Endodermal cell (in vitro differentiated cells): ENCODE measurements at places on chromosomes 1 and 21. TPM values are rescaled to one million over a fixed set of nuclear protein-coding genes. Genes with fewer than 3 reads are reported as not detected.

GRCh38 chr1:204841316-204841715 is 29.3 kb upstream of the NFASC start:
- DNase-seq: no peak

GRCh38 chr1:8846263-8846662 is 28.8 kb upstream of the RERE start:
- DNase-seq: no peak

- peak; percentile 87 for DNase-seq
These were observed 37.3 kb downstream of the PABPC4 start for GRCh38 chr1:39539252-39539790.

- no peak for DNase-seq
These were observed 90.7 kb upstream of the DUSP10 start for GRCh38 chr1:221832617-221833016.

DNA sequence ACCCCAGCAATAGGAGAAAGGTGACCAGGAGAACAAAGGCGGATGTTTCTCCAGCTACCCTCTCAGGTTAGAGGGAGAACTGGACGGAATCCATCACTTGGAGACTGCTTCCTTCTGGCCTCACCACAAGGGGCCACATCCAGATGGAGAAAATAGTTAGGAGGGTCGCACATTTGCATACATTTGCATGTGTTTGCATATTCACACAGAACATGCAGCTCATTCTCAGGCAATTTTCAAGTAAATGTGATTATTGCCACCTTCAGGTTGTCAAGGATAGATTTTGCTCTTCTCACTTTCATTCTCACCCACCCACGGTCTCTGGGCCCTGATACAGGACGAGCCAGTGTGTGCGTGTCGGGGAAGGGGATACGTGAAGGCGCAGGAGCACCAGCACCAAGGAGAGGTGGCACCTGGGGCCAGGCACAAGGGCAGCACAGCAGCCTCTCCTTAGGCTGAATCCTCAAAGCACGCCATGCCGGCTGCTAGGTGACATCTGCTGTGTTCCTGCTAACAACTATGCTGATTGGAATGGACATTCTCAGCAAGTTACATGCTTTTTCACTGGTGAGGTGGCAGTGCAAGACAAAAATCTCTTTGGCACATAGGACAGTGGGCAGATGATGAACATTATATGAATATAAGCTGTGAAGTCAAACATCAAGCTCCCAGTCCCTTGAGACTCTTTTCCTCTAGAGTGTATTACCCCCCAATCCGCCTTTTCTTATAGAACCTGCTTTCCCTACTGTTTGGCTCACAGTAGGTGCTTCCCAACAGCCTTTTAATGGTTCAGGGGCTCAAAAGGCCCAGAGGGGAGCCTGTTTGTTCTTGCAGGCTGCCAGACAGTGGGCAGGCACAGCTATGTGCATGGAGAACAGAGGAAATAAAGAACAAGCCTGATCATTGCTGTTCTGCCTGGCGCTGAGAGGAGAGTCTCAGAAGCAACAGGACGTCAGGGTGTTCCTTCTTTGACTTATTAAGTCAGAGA is 14.3 kb downstream of the ACKR1 start:
- DNase-seq: peak; percentile 85

Gene CAMSAP2
- 22.1 and 22.2 TPM in 2 replicates for total RNA-seq
